ENCODE measurements at places on chromosomes 16 and 17.

- peak; percentile 38 for DNase-seq
These were observed 111.3 kb upstream of the WSCD1 start for GRCh38 chr17:5958850-5959249.

- DNase-seq, result no peak
These were observed 74.5 kb upstream of the TNRC6C start for GRCh38 chr17:77884019-77884418.

DNA sequence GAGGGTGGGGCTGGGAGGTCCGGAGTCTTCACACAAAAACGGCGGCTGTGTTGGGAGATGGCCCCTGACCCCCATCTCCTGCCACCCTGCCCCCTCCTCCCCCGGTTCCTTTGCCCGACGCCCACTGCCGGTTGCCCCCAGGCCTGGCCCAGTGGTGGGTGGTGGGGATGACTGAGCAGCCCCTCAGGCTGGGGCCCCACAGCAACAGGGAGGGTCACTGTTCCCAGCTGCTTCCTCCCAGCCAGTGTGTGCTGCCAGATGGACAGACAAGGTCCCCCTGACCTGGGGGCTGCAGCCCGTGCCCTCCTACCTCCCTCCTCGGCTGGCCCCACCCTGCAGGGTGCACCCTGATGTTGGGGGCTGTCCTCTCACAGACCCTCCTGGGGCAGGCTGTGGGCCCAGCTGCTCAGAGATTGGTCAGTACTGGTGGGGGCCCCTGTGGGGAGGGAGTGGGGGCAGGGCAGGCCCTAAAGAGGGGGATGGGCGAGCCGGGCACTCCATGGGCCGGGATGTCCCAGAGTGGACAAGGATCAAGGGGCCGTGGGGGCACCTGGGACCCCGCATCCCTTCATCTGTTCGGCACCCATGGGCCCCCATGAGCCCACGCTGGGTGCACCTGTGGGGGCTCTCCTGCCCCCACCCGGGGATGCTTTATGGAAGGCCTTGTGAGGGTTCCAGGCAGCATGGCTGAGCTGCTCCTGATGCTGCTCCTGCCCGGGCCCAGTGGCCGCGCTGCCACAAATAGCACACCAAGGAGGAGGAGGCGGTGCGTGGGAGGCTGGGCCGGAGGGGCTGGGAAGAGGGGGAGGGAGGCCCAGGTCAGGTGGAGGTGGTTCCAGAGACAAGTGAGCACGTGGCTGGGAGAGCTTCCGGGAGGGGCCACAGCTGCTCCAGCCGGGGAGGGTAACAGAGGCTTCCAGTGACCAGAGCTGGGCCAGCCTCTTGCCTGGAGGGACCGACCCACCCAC lies 5.1 kb downstream of the C1QTNF8 start:
- no peak for DNase-seq

GRCh38 chr17:3276126-3276525 lies 22.0 kb downstream of the OR3A1 start:
- no peak for DNase-seq

GRCh38 chr17:66715745-66716156 lies 119.2 kb upstream of the CACNG5 start:
- peak; percentile 61 for DNase-seq

GRCh38 chr16:31079342-31079944 lies 5.2 kb downstream of the ZNF646 start:
- DNase-seq, result no peak

DNA sequence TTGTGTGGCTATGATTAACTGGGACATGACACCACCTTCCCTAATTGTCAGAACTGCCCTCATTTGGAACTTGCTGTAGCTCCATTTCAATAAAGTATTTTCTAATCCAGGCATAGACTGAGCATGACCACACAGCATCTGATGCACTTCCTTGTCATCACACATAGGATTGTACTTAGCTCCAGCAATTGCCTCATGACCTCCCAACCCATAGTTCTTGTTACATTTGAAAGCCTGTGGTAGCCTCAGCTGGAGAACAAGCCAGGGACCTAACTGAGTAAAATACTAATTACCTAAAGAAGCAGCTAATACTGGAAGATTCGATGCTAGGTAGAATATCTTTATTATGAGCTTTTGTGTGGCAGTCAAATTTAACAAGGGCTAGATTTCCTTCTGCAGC lies 187.3 kb upstream of the KIF2B start:
- no peak for DNase-seq

DNA sequence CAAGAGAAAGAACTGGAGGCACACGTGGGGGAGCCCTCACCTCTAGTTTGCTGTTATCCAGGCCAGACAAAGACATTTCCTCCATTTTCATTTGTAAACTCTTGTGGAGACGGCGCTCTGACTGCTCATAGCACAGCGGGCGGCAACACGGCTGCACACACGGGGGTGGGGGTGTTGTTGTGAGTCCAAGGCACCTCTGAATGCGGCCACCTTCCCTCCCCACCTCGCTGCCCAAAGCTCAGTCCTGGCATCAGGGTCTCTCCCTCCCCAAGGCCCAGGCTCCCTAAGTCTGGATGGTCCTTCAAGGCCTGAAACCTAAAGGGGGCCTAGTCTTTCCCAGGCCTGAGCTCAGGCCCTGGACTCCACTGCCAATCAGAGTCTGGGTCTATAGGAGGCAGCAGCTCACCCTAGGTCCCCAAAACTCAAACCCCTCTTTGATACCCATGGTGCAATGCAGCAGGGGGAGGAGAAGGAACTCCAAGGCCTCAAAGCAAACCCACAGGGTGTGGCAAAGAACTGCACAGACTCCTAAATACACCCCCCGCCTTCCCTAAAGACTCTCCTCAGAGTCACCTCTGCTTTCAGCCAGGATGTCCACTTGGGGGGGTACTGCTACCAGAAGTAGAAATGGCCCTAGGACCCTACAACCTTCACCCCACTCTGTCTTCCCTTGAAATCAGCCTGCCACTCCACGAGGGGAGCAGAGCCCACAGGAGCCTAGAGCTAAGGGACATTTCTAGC lies 1.5 kb downstream of the ATXN7L3 start:
- peak; percentile 63 for DNase-seq

- DNase-seq, result no peak
These were observed 204.8 kb upstream of the C17orf78 start for GRCh38 chr17:37170881-37171425.

- peak; percentile 98 for DNase-seq
These were observed at the start of gene USP31 for GRCh38 chr16:23149267-23149992. USP31 (minus strand) TSS chr16:23149452; CDS start chr16:23149270, 182 bp downstream.

Measured in mammary epithelial cell (primary cell).